Fibroblast of the aortic adventitia (primary cell): ENCODE measurements at places on chromosomes 1 and 21.

GRCh38 chr1:78758506-78758905 is 108.9 kb downstream of the IFI44 start:
- no peak for DNase-seq

- no peak for DNase-seq
Measured at GRCh38 chr1:17723684-17724083, 31.4 kb upstream of the ACTL8 start.

DNA sequence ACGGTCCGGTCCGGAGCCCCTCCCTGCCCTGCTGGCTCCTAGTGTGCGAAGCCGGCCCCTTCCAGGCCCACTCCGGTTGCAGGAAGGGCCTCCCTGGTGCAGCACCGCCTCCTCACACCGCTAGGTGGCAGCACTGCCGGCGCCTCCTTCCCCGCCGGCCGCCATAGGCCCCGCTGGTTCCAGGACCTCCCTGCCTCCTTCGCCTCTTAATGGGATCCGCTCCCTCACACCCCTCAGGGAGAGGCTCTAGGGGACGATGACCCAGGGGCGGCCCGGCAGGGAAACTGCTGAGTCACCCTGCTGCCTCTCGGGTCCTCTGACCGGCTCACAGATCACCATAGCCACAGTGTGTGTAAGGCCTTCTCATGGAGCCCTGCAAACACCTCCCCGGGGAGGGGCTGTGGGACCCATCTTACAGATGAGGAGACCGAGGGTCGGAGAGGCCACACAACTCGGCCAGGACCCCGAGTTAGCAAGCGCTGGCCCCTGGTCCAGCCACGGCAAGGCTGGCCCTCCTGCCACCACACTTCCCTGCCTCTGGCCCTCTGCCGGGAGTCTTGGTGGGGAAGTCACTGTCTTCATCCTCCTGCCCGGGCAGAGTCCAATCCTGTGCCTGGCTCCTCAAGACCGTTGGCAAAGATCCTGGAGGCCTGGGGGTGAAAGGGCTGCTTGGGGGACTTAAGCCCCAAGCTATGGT is 1.6 kb upstream of the AJAP1 start:
- peak; percentile 16 for DNase-seq

DNA sequence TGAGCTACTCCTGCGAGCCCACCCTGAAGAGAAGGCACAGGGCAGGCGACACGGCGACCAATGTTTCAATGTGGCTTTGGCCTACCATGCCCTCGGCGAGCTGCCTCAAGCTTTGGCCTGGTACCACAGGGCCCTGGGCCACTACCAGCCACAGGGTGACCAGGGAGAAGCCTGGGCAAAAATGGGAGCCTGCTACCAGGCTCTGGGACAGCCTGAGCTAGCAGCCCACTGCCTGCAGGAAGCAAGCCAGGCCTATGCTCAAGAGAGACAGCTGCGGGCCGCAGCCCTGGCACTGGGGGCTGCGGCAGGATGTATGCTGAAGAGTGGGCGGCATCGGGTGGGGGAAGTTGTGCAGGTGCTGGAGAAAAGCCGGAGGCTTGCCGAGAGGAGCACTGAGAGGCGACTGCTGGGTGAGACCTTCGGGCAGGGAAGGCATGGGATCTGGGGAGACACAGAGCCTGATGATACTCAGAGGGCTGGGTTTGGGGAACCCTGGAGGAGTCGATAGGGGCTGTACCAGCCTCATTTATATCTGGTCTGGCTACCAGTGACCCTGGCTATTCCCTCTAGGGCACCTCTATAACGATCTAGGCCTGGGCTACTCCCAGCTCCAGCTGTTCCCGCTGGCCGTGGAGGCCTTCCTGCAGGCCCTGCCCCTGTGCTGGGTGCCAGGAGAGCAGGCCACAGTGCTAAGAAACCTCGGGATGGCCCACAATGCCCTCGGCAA is 2.3 kb downstream of the TTC24 start:
- no peak for DNase-seq

DNA sequence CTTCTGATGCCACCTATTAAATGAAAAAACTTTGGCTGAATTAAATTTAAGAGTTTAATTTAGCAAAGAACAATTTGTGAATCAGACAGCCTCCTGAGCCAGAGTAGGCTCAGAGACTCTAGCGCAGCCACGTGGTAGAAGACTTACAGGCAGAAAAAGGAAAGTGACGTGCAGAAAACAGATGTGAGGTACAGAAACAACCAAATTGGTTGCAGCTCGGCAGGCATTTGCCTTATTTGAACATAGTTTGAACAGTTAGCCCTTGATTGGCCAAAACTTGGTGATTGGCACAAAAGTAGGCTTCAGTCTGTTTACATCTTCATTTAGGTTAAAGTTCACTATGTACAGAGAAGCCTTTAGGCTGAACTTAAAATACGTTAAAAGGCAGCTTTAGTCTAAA is 22.9 kb downstream of the TCP10L start:
- peak; percentile 91 for DNase-seq

DNA sequence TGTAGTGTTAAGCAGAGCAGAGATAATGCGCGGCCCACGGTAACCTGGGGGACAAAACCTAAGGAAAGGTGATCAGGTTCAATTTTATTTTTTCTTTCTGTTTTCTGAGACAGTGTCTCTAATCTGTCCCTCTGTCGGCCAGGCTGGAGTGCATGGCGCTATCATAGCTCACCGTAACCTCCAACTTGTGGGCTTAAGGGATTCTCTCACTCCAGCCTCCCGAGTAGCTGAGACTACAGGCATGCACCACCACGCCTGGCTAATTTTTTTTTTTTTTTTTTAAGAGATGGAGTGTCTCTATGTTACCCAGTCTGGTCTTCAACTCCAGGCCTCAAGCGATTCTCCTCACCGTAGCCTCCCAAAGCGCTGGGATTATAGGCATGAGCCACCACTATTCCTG is 724 bp upstream of the ANKRD35 start:
- no peak for DNase-seq

- no peak for DNase-seq
Measured at GRCh38 chr1:242062271-242062670, 63.4 kb upstream of the MAP1LC3C start.

DNA sequence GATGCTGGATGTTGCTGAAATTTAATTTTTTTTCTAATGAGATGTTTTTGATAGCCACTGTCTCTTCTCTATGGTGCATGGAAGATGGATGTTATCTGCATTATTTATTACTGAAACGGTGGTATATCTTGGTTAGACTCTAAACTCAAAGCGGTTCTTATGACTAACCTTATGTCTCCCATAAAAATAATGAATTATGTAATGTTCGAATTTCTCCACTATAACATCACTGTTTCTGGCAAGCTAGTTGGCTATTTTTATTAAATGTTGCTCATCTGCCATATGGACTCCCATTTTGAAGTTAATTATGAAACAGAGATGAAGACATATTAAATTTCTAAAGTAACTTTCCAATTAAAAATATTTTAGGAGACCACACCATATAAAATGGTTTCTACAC is 808.6 kb upstream of the ADGRL4 start:
- peak; percentile 25 for DNase-seq

GRCh38 chr1:61392409-61393242 is 310.3 kb downstream of the NFIA start:
- DNase-seq = no peak

GRCh38 chr21:19590044-19590443 is 1186.5 kb upstream of the TMPRSS15 start:
- DNase-seq = no peak

GRCh38 chr1:94119796-94120569 is 965 bp downstream of the ABCA4 start:
- no peak for DNase-seq

GRCh38 chr21:26169611-26170470 is 729 bp downstream of the APP start:
- peak; percentile 66 for DNase-seq

DNA sequence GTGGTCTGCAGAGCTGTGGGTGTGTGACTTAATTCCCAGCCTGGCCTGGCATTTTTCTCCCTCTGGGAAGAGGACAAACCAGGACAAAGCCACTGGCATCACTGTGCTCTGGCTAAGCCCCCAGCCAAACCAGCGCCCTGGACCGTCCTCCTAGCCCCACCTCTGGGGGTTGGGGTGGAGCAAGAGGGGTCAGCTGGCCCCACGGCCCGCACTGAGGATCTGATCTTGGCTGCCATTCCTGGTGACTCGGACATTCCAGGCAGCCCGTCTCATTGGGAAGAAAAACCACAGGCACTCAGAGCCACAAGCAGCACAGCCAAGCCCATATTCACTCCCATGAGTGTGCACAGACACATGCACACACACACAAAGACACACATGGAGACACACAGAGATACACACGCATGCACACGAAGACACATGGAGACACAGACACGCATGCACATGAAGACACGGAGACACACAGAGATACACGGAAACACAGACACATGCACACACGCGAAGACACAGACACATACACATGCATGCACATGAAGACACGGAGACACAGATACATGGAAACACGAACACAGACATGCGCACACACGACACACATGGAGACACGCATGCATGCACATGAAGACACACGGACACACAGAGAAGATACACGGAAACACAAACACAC is 2.3 kb upstream of the MXRA8 start:
- peak; percentile 94 for DNase-seq

- DNase-seq = peak; percentile 33
Measured at GRCh38 chr1:154583773-154584172, 16.2 kb downstream of the CHRNB2 start.

DNA sequence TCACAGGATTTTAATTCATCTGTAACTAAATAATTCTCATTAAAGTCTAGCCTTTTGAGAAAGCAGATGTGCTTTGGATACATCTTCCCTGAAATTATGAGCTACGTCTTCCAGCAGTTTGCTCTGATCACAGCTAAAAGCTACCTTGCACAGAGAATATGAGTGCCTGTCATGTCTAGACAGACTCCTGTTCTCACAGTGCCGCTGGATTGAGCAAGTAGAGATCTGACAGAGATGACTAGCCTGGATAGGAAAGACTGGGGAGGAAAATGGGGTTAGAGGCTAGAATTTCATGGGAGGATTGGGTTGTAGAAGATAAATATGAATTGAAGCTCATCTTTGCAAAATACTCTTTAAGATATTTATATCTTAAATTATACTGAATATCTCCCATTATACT is 24.1 kb downstream of the CEPT1 start:
- DNase-seq = no peak

- DNase-seq = peak; percentile 40
Measured at GRCh38 chr1:234433563-234434285, 45.3 kb downstream of the TARBP1 start.

GRCh38 chr1:105997516-105997915 is 1059.0 kb upstream of the PRMT6 start:
- DNase-seq = no peak

- peak; percentile 85 for DNase-seq
Measured at GRCh38 chr1:27970401-27970800, 10.6 kb downstream of the XKR8 start.

DNA sequence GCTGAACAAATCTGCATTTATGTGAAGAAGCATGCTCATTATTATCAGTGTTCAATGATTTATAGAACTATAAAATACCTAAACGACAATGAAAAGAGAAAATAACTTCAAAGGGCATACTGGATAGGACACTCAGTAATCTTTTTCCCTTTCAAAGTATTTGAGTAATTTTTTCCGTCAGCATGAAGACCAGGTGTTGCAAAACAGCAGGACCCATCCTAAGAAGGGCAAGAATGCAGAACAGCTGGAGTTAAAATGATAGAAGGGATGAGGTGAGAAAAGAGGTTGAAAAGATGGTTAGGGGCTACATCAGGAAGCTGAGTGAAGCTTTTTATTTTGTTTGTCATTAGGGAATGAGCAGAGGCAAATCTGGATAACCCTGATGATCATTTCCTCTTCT is 7.1 kb upstream of the RGS18 start:
- no peak for DNase-seq

DNA sequence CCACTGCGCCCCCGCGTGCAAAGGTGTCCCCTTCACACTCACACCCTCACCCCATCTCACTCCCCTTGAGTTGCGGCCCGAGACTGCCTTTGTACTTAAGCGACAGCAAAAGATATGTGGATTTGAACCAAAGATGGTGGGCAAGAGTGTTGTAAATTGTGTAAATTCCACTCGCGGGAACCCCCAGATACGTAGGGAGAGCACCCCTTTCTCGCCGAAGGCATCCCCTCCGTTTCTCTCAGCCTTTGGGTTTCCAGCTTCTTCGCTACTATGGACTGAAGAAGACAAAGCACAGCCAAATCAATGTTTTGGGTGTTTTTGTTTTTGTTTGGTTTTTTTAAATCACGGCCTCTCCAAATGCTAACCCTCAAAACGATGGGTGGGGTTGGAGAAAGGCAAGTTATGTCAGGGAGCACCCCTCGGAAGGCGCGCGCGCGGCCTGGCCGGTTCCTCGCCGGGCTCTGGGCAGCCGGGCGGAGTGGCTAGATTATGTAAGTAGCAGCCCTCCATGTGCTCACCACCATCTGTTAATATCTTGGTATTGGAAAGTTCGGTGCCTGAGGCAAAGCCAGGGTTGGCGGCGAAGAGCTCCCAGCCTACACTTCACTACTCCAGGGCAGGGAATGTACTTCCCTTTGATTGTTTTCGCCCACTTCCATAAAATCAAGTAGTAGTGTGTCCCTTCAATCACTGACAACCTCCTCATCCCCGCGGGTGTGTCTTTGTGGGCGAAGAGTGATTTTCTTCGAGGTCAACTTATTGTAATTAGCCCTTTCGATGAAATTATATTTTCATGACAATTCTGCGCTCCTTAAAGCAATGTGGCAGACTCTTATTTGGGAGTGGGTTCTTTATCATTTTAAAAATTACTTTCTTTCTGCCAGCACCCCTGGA is 4.0 kb upstream of the PROX1 start:
- no peak for DNase-seq

DNA sequence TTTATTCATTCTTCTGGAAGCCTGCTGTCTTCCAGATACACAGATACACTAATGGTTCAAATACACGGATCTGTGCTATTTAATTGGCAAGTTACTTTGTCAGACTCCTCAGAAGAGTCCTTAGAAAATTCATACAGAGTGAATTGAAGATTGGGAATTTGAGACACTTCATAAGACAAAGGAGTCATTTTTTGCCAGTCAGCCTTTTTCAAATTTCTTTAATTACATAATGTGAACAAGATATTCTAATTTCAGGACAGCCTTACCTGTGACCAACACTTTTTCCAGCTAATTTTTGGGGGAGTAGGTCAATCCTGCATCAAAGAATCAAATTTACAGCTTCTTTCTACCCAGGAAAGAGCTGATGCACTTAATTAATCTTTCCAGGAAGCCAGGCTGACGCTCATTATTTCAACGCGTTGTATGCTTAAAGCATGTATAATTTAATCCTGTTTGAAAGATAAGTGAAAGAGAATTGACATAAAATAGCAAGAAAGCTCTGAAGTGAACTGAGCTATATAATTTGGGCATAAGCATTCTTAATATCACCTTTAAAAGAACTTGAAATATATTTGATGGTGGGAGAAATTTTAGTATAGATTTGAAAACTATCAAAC is 12.8 kb upstream of the NRIP1 start:
- DNase-seq = no peak

GRCh38 chr1:174872615-174873058 is 127.1 kb upstream of the CACYBP start:
- DNase-seq = peak; percentile 10
